ENCODE measurements at places on chromosomes 6 and 20.

- no peak for DNase-seq
These were observed 115.9 kb upstream of the NAA20 start for GRCh38 chr20:19901226-19901625.

GRCh38 chr6:35980991-35981645 is 43.3 kb downstream of the SLC26A8 start:
- DNase-seq: no peak

GRCh38 chr6:3615391-3616380 is 135.8 kb downstream of the PXDC1 start:
- DNase-seq: no peak

DNA sequence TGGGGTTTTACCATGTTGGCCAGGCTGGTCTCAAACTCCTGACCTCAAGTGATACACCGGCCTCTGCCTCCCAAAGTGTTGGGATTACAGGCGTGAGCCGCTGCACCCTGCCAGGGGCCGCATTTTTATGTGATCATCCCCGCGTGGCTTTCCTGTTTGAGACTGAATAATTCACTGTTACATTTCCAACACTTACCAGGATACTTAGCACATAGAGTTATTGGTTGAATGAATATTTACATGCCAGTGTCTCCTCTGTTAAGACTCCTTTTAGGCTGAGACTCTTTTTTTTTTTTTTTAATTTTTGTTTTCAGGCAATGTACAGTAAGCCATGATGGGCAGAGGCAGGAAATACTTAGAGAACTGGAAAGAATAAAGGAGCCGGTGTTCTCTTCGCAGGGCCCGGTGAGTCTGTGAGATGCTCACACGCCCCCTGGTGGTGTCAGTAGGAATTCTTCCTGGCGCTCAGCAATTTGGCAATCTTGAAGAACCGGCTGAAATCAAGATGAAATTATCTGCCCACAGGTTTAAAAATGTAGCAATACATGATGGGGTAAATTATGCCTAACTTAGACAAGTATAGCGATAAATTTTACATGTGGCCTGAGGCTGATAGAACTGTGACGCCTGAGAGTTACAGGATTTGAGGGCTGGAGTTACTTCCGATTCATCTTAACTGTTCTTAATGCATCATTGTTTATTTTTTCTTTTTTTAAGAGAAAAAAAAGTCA is 7.6 kb upstream of the RNF114 start:
- peak; percentile 90 for DNase-seq

DNA sequence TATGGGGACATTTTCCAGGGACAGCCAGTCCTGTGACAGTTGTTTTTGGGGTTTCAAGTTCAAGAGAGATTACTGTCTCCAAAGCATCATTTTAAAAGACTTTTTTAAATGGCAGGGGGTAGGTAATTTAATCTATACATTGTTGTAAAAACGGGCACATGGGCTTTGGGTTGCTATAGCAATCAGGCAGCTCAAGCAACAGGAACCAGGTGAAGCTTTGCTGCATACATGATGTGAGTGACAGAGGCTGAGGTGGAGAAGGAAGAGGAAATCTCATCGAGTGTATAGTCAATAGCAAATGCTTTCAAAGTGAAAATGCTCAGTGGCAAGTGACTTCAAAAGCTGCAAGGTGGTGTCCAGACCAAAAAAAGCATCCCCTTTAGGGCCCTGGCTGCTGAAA is 277.4 kb upstream of the JAG1 start:
- no peak for DNase-seq

DNA sequence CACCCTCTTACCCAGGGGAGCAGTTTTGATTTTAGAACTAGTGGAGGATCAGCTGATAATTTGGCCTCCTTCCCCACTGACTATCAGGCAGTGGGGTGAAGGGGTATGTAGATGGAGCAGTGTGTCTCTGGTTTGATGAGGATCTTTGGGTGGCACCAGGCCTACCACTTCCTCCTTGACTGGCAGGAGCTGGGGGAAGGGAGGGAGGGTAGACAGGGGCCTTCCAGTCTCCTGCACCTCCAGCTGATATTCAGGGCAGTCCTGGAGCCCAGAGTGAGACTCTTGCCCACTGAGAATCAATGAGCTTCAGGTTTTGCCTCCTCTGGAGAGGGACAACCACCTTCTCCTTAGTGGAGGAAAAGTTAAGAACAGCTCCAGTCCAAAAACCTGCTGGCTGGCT is 3.2 kb downstream of the DEF6 start:
- DNase-seq: peak; percentile 63

DNA sequence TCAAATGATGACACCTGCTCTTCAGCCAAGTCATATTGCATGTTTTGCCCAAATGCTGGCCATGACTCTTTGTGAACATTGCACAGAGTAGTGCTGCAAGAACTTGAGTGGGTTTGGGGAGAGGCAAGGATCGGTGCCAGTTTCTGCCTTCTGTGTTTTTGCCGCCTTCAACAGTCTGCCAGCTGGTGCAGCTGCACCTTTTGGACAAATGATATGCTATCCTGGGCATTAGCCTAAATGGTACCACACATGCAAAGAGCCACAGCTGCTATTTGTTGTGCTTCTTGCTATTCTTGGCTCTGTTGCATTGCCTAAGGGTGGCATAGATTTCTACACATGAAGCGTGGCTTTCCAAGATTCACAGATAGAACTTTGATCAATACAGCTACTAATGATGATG is 189.0 kb upstream of the CCN2 start:
- no peak for DNase-seq

DNA sequence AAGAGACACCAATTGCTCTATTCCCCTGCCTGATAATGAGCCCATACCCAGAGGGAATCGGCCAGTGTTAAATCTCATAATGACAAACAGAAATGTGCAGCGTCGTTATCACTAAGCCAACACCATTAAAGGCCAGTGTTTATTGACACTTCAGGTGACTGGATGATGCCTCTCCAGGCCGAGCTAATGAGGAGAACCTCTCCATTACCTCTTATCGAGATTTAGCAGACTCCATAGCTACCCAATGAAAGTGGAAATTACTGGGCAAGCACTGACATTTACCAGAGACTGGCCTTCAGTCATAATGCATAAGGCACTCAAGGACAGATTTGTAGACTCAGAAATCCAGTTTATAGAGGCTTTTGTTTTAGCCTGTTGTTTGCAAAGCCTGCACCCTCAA is 669.5 kb downstream of the MAFB start:
- no peak for DNase-seq

- no peak for DNase-seq
These were observed 157.6 kb downstream of the SH3BGRL2 start for GRCh38 chr6:79788756-79789155.

DNA sequence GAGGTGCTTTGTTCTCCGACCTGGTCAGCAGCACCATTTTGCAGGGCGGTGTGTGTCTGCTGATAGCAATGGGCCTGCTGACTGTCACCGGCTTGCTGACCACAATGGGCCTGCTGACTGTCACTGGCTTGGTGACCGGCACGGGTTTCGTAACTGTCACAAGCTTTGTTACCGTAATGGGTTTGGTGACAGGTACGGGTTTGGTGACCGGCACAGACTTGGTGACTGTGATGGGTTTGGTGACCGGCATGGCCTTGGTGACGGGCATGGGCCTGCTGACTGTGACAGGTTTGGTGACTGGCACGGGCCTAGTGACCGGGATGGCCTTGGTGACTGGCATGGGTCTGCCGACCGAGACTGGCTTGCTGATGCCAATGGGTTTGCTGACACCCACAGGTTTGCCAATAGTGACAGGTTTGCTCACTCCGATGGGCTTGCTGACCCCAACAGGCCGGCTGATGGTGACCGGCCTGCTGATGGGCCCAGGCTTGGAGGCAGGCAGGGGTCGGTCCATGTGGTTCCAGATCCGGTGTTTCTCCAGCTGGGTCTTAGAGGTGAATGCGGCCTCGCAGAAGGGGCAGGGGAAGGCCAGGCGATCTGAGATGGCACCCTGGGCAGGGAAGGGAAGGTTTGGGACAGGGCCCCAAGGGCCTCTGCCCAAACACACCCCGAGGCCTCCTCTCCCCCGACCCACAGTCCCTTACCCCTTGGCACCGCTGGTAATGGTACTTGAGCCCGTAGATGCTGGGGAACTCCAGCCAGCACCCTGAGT is 3.4 kb downstream of the ZNF512B start:
- peak; percentile 6 for DNase-seq

DNA sequence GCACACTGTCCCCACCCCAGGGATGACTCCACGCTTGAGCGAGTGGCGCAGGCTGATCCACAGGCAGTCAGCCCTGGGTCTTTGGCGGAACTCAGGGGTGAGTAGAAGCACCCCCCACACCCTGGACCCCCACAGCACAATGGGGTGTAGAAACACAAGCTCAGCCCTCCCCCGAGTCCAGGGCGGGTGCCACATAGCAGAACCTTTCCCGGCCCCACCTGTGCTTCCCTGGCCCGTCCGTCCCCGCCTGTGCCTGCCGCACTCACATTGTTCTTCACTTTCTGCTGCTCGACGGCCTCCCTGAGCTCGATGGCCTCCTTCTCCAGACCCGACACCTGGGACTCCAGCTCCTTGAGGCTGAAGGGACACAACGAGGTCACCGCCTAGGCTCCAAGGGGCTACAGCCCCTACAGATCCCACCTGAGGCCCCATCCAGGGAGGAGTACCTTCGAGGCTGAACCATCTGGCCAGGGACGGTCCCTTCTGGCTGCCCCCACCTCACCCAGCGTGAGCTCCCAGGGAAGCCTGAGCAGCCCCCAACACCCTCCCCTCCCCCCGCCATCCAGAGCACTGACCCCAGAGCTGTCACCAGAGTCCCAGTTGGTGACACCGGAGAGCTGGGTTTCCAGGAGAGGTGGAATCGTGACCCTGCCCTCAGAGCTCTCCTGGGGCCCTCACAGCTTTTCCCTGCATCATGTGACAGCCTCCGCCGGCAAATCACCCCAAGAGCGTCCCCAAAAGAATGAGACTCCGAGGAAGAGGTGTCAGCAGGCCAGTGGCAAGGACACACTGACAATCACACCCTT is 55.6 kb downstream of the DSTN start:
- DNase-seq: no peak

DNA sequence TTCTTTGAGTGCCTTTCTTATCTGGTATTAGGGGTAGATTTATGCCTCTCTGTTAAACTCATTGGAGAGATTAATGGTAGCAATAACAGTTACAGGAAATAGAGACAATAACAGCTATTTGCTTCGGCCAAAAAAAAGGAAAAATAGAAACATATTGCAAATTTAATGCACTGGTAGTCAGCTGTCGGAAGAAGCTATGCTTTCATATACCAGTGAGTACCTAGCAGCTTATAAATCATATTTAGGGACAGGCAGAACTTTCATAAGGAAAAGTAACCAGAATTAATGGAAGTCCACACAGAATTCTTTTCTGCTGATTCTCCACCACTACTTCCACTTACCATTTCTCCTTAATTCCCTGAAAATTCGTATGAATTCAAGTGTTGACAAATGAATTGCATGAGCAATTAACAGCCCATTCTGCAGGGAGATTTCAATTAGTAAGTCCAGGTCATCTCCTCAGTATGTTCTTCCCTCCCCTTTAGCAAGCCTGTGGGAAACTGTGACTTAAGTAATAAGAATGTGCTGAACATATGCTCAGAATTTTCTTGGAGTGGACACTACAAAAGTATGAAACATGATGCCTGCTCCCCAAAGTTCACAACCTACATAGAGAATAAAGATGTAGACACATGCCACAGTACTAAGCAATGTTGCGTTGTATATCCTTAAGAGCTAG is 196.7 kb upstream of the KCNQ5 start:
- no peak for DNase-seq

- no peak for DNase-seq
These were observed 12.2 kb downstream of the TREM1 start for GRCh38 chr6:41274256-41274655.

GRCh38 chr20:57772349-57772964 is 62.6 kb upstream of the PMEPA1 start:
- peak; percentile 59 for DNase-seq

- DNase-seq: peak; percentile 14
These were observed 81.1 kb downstream of the RIPOR3 start for GRCh38 chr20:50610212-50610718.

DNA sequence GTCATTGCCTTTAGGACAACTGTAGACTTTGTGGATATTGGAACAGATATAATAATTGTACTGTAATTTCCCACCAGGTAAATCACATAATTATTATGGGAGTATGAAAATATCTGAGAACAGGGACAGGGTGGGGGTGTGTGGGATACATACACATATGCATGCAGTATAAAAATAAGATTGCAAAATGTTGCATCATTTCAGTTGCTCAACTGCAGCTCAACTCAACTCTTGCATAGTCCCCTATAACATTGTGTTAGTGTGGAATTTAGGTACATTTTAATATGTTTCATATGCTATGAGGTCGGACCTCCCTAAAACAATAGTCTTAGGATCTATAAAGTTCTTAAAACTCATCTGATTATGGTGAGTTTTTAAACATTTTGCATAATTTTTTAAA is 275.0 kb upstream of the FLRT3 start:
- no peak for DNase-seq

GRCh38 chr6:98941319-98941718 is 6.4 kb downstream of the FBXL4 start:
- DNase-seq: no peak

GRCh38 chr20:50721881-50722281 is 9.5 kb upstream of the PARD6B start:
- DNase-seq: no peak

DNA sequence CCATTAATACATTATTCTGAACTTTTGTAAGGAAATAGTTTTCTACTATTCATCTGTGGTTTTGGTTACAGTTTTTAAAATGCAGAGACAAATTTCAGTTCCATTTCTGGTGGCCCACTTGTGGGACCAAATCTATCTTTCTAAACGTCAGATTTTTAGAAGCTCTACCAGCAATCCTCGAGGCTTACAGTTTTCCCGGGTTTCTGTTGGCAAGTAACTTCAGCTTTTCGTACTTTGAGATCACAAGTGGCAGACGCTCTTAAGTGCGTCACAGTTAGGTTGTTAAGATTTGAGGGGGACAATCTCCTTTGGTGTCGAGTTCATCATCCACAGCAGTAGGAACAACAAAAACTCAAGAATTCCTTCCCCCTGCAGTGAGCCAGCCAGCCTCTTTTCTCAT is 60.0 kb downstream of the JARID2 start:
- DNase-seq: no peak

GRCh38 chr6:133240511-133241085 is 559 bp upstream of the EYA4 start:
- no peak for DNase-seq

DNA sequence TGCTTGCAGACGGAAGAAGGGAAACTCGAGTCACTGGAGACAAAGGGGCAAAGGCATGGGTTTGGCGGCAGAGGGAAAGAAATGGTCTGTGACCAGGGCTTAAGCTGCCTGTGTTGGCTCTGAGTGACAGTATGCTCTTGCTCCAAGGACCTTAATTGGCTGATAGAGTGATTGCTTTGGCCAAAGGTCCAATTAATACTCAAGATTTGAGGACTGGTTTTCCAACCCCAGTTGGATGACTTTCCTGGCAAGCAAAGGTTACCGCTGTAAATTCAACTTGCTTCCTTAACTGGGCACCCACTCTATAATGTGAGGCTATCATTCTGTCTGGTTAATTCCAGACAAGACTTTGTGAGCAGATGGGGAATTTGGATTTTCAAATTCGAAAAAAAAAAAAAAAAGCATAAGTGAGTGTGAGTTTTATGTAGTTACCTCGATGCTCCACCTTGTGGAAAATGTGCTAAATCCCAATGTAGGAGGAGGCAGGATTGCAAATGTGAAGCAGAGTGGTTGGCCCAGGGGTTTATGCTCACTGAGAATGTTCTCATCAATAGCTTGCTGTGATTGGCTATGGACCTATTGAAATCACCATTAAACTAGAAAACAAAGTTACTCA is 150.7 kb upstream of the GMDS start:
- no peak for DNase-seq

Data from activated naive CD4-positive, alpha-beta T cell treated with anti-CD3 and anti-CD28 coated beads for 36 hours (primary cell).